ENCODE measurements at places on chromosomes 11 and 22.

DNA sequence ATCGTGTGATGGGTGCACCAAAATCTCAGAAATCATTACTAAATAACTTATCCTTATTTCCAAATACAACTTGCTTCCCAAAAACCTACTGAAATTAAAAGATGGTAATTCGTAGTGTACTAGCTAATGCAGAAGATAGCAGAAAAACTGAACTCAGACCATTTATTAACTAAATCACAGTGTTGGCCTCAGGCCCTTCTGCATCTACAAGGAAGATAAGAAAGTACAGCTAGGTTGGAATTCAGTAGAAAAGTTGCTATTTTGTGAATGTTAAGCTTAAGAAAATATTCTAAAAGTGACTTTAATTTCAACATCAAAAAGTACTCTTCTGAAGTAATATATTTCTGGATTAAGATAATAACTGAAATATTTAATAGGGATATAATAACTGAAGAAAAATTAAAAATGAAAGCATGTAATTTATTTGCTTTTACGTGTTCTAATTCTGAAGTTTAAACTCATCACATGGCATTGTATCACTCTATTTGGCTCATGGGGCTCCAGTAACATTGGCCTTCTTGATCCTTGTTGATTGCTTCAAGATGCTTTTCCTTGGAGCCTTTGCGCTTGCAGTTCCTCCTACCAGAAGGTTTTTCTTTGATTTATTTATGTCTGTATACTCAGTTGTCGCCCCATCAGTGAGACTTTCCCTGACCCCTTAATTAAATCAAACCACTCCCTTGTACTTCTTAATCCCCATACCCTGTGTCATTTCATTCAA lies 847.9 kb upstream of the ANO3 start:
- no peak for DNase-seq

DNA sequence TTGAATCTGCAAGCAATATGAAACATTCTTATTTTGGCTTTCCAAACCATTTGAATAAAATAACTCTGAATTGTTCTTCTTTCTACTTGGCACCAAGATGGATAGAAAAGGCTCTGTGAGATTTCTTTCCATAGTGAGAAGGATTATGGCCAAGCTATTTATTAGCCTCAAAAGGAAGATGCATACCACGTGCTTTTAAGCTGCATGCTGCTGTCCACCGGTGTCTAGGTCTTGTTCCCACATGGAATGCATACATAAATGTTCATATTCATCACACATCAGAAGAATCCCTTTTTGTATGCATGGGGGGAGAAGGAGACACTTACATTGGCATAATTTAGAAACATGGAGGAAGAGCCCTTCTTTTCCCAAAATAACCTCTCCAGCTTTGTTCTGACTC lies 273.4 kb downstream of the FAM76B start:
- DNase-seq = no peak

DNA sequence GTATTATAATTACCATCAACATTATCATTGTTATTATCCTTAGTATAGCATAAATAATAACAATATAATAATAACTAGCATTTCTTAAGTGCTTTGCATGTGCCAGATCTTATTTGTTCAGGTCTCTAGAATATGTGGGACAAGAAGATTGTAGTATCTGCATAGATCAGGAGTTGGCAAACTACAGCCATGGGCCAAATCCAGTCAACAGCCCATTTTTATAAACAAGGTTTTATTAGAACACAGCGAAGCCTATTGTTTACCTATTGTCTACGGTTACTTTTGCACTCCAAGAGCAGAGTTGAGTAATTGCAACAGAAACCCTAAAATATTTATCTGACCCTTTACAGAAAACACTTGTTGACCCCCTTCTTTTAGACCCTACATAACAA lies 81.4 kb downstream of the SLC1A2 start:
- DNase-seq = no peak

DNA sequence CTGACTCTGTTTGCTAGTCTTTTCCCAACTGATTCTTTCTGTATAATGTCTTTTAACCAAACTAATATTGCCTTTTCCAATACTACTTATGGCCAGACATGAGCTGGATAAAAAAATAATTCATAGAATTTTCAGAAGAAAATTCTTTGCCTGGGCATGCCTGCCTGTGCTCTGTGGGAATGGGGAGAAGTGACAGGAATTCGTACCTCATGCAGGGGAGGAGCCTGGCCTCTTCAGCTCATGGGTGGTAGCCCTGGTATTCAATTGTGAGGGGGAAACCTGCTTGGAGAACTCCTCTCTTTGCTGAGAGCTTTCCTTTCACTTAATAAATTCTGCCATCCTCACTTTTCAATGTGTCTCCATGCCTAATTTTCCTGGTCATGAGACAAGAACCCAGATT lies 928.8 kb downstream of the FAM181B start:
- DNase-seq = no peak

DNA sequence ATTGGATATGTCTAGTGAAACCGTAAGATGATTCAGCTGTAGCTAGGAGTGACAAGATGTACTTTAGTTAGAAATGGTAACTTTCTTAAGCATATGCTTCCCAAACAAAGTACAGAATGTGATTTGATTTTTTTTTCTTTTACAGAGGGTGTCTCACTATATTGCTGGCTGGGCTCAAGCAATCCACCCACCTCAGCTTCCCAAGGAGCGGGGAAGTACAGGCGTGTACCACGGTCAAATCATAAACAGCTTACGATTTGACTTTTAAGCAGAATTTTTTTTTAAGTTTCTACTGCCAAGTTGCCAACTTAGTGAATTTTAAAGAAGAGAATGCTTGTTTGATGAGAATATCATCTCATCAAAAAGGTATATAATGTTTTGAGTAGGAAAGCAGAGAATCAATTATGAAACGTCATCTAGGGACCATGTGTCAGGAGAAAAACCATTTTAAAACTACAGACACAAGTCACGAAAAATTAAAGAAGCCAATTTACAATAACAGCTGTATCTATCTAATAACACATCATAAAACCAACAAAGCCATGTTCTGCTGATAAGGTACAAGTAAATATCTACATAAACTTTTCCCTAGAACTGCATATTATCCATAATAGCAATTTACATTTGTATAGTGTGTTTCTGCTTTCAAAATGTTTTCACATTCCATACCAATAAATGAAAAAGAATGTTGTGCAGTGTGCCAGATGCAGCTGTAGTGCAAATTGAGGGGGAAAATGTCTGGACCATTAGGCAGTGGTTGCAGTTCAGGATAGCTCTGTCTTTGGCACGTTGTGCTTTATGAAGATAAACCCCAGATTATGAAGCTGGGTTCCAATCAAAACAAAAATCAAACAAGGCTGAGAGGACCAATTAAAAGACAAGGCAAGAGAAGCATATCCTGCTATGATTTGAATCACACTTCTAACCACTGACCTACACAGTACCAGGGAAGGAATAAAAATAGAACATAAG lies 33.7 kb upstream of the USP47 start:
- DNase-seq = no peak

DNA sequence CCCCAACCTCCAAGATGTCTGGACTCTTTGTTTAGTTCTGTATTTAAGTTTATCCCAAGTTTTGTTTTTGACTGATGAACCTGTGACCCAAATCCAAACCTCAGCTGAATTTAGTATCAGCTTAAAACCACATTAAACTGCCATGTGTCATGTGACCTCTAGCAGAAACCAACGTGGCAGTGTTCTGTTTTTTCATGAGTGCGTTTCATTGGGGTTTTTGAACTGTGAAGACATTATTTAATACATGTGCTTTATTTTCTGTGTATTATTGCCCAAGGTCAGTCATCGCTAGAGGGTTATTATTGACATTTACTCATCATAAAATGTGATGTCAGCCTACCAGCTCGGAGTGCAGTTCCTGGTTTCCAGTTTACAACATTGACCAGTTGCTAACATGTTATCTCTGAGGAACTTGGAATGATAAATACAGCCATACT lies 1.8 kb downstream of the TLCD5 start:
- no peak for DNase-seq

DNA sequence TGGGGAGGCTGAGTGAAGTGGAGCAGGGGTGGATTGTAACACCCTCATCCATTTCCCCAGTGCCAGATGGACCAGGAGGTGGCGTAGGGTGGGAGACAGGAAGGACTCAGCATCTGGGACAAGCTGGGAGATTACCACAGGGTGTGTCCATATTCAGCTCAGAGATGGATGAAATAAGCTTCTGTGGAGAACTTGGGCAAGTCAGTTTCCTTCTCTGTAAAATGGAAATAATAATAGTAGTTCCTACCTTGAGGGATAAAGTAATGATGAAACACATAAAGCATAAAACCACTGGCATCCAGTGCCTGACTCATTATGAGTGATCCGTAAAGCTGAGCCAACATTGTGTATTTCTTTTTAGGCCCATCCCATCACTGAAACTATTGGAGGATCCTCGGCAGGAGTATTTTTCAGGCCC lies 607 bp upstream of the ROBO4 start:
- DNase-seq = peak; percentile 56

GRCh38 chr22:38504731-38505540 lies 1.2 kb downstream of the DDX17 start:
- no peak for DNase-seq

DNA sequence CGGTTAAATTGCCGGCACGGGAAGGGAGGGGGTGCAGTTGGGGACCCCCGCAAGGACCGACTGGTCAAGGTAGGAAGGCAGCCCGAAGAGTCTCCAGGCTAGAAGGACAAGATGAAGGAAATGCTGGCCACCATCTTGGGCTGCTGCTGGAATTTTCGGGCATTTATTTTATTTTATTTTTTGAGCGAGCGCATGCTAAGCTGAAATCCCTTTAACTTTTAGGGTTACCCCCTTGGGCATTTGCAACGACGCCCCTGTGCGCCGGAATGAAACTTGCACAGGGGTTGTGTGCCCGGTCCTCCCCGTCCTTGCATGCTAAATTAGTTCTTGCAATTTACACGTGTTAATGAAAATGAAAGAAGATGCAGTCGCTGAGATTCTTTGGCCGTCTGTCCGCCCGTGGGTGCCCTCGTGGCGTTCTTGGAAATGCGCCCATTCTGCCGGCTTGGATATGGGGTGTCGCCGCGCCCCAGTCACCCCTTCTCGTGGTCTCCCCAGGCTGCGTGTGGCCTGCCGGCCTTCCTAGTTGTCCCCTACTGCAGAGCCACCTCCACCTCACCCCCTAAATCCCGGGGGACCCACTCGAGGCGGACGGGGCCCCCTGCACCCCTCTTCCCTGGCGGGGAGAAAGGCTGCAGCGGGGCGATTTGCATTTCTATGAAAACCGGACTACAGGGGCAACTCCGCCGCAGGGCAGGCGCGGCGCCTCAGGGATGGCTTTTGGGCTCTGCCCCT lies 529 bp upstream of the CCND1 start:
- DNase-seq = no peak

- DNase-seq = no peak
These were observed 765.1 kb downstream of the KCNA4 start for GRCh38 chr11:29251738-29252137.

- DNase-seq = no peak
These were observed 78.2 kb downstream of the PPFIBP2 start for GRCh38 chr11:7591987-7592386.

DNA sequence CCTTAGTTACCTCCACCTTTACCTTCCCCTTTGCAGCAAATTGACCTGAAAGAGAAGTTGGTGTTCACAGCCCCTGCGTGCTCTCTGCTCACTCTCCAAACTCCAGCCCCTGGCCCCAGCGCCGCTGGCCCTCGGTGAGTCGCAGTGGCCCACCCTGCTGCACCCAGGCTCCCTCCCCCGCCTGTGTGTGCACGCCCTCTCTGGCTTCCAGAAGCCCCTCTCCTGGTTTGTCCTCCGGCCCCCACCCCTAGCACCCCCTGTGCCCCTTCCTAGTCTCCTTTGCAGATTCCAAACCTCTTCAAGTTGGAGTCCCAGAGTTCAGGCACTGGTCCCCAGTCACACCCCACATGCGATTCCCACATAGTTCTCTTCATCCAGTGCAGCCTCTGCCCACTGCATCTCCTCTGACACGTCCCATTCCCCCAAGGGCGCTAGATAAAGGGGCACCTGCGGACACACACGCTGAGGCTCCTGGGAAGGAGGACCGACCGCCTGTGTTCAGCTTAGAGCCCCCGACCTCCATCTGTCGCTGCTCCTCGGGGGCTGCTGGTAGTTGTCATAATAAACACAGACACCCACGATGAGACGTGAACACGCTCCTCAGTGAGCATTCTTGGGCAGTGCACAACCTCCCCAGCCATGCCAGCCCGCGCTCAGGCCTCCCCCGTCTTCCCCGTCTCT lies 1.5 kb upstream of the PHRF1 start:
- no peak for DNase-seq

GRCh38 chr11:73972187-73972586 lies 10.5 kb downstream of the UCP2 start:
- no peak for DNase-seq

DNA sequence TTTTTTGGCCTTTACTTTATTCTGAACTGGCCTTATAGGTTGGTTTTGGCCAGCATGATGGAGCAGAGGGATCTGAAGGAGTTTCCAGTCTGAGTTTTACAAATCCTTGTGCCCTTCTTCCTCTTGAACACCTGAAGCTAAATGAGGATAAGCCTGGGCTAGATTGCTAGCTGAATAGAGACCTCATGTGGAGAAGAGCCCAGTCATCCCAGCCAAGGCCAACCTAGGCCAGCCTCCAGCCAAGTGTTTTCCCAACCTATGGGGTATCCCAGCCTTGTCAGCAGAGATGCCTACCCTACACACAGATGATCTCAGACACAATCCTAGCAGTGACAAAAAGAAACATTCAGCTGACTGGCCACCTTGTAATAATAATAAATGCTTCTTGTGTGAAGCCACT lies 966 bp upstream of the CASP12 start:
- DNase-seq = no peak

- no peak for DNase-seq
These were observed 88.9 kb downstream of the ARFGAP2 start for GRCh38 chr11:47087801-47088200.

DNA sequence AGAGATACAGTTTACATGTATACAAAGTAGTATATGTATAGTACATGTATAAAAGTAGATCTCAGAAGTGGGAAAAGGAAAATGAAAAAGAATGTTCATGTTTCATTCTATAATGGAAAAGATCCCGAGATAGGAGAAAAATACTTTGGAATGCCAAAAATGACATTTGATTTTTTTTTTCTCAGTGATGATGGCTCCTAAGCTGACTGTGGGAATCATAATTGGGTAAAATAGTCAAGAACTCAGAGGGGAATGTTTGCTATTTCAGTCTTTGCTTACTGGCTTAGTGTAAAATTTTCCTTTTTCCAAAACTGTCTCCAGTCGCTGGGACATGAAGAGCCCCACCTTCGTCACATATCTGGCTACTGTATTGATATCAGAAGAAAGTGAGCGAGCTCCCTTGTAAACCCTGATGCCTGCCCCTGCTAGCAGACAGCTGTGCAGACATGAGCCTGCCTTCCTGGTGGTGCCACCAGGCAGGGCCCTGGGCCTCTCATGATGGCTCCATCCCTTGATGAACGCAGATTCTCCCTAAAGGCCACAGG lies 944.6 kb downstream of the NTM start:
- DNase-seq = no peak

DNA sequence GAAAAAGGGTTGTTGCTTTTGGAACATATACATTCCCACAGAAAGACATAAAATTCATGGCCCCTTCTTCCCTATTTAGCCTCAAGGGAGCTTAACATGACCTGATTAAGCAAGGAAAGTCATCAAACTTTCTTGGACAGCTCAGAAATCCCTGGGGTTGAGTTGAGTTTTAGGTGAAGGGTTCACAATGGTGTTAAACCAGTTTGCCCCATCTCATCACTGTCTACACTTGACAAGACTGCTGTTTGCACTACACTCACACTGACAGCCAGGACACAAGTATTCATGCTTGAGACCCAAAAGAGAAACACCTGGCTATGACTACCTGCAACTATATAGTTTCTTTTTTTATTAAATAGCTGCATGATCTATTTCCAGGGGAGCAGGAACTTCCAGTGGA lies 209.8 kb upstream of the TMEM45B start:
- no peak for DNase-seq

- DNase-seq = no peak
These were observed 76.0 kb upstream of the SORL1 start for GRCh38 chr11:121376130-121376529.
